ENCODE measurements at places on chromosomes 5 and 9. TPM values are rescaled to one million over a fixed set of nuclear protein-coding genes. Genes with fewer than 3 reads are reported as not detected.

Gene CARD9
- polyA plus RNA-seq, result 0.51 TPM

Gene TMOD1
- polyA plus RNA-seq, result 65.4 TPM

Gene TNIP1
- 55.5 TPM for polyA plus RNA-seq

Gene CER1
- not detected for polyA plus RNA-seq

Gene GTF2H2
- 8.7 TPM for polyA plus RNA-seq

Gene OGN
- polyA plus RNA-seq, result 1.1 TPM

Gene PCDHGA10
- 0.27 TPM for polyA plus RNA-seq

Gene TMEM174
- polyA plus RNA-seq, result not detected

Gene FOXD4L6
- polyA plus RNA-seq, result 0.03 TPM

Gene GABRA6
- not detected for polyA plus RNA-seq

Gene CKMT2
- 1,358 TPM for polyA plus RNA-seq

Gene ERBIN
- polyA plus RNA-seq, result 17.6 TPM

Gene REEP2
- 0.85 TPM for polyA plus RNA-seq

Gene GNAQ
- 8.3 TPM for polyA plus RNA-seq

Gene TRAF1
- 1.3 TPM for polyA plus RNA-seq

Gene PCDHGB3
- 0.44 TPM for polyA plus RNA-seq

Gene DBH
- polyA plus RNA-seq, result 0.04 TPM

Gene CFAP157
- polyA plus RNA-seq, result 0.18 TPM

Gene FBXL7
- 1.9 TPM for polyA plus RNA-seq

Gene PTGES
- 0.68 TPM for polyA plus RNA-seq

Gene SPATA31A1
- not detected for polyA plus RNA-seq

Gene PTGER4
- polyA plus RNA-seq, result 1.8 TPM

Gene FBN2
- polyA plus RNA-seq, result 0.03 TPM

Gene BARHL1
- not detected for polyA plus RNA-seq

Gene NR4A3
- polyA plus RNA-seq, result 2.0 TPM

Gene LRSAM1
- 11.6 TPM for polyA plus RNA-seq

Gene ZNF462
- polyA plus RNA-seq, result 6.1 TPM

Gene RLN1
- 0.20 TPM for polyA plus RNA-seq

Gene CRHBP
- 0.10 TPM for polyA plus RNA-seq

Gene FOXD4L3
- polyA plus RNA-seq, result not detected

Gene PFN3
- polyA plus RNA-seq, result not detected

Gene SOHLH1
- not detected for polyA plus RNA-seq

Gene IRX2
- not detected for polyA plus RNA-seq

Gene C1QTNF3
- polyA plus RNA-seq, result 0.49 TPM

Gene GMCL2
- not detected for polyA plus RNA-seq

Gene TDRD7
- polyA plus RNA-seq, result 9.9 TPM

Gene LAMC3
- polyA plus RNA-seq, result 0.21 TPM

Gene ZBED3
- polyA plus RNA-seq, result 1.3 TPM

Gene KCNIP1
- polyA plus RNA-seq, result 0.03 TPM

Gene MAST4
- polyA plus RNA-seq, result 12.1 TPM

Gene QRFP
- not detected for polyA plus RNA-seq

Gene LRRC70
- polyA plus RNA-seq, result 0.17 TPM

Gene PCDHA3
- polyA plus RNA-seq, result not detected

Gene GPR150
- polyA plus RNA-seq, result 0.64 TPM

Gene PNPLA7
- polyA plus RNA-seq, result 1.2 TPM

Gene EEIG1
- 5.1 TPM for polyA plus RNA-seq

Gene PCDHGB2
- 0.65 TPM for polyA plus RNA-seq

Gene EXOC3
- 63.4 TPM for polyA plus RNA-seq

Gene GABRA1
- not detected for polyA plus RNA-seq

Gene ALDH1A1
- 15.0 TPM for polyA plus RNA-seq

Gene LECT2
- not detected for polyA plus RNA-seq

Measured in psoas muscle (tissue), 8 donors.